ENCODE measurements at places on chromosomes 5 and 9.

GRCh38 chr5:171680485-171680884 lies 105.1 kb upstream of the SMIM23 start:
- DNase-seq, result no peak

- no peak for DNase-seq
These were observed 246.9 kb upstream of the GAS1 start for GRCh38 chr9:87193925-87194868.

- DNase-seq, result no peak
These were observed 12.6 kb upstream of the EXOC3 start for GRCh38 chr5:430214-430925.

DNA sequence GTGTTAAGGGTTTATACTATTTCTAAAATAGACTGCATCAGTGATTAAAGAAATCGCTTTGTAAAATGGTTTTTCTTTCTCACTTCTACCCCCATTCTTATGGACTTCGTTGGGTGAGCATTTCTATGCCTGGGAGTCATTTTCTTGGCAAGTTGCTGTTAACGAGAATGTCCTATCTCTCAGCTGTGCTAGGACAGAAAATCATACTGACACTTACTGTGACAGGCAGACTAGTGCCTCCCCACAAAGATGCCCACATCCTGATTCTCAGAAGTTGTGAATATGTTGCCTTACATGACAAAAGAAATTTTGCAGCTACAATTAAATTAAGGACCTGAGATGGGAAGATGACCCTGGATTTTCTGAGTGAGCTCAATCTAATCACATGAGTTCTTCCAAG lies 65.1 kb upstream of the NMUR2 start:
- no peak for DNase-seq

DNA sequence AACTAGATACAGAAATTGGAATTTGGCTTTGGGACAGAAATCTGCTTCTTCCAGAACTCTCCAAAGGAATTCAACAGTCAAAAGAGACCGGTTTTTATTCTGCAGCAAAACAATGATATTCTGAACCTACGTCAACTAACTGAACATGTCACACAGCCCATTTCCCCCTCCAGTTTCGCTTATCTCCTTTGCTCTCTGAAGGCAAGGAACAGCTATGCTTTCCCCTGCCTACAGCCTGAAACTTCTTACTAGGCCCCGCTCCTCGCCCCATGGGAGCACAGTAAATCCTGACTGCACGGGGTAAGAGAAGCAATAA lies 488 bp downstream of the SKIC3 start:
- DNase-seq, result no peak

GRCh38 chr9:91770229-91770628 lies 179.8 kb downstream of the ROR2 start:
- DNase-seq, result no peak

DNA sequence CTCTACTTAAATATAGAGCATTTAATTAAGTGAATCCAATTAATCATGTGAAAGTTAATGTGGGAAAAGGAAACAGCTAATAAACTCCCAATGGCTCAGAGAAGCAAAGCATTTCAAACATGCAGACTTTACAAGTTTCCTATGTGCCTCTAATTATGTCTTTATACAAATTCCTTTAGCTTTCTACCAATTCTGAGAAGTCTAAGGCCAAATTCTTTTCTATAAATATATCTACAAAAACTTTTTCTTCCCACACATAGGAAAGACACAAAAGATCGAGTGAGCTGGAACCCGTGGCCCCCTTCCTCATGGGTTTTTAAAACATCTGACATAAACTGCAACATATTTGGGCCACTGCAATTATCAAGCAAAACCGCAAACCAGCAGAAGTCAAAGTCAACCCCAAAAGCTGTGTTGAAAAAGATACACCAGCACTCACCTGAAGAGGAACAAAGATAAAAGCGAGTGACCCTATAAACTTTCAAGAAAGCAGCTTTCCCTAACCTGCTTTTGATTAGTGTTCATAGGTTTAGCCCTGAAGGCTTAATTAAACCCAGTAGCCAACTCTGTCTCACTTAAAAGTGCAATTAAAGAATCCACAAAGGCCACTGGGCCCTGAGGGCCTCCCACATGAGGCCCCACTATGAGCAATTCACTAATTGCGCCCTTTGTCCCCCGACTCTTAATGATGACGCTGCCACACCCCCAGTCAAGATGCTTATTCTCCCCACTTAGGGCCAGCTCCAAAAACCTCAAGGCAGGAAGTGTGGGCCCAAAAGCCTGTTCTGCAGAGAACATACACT lies 12.1 kb downstream of the SEMA5A start:
- no peak for DNase-seq

- no peak for DNase-seq
These were observed 17.0 kb downstream of the IRX1 start for GRCh38 chr5:3612591-3613042.

DNA sequence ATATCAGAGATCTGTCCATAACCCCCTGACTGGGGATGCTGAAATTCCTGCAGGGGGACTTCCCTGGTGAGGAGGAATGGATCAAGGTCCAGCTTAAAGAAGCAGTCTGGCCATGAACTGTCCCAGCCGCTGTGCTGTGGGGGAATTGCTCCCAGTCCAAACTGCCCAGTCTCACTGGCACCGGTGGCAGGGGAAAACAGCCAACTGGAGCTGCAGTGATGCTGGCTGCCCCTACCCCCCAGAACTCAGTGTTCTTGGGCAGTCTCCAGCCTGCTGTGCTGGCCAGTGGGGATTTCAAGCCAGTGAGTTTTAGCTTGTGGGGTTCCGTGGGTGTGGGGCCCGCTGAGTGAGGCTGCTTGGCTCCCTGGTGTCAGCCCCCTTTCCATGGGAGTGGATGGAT lies 306.5 kb upstream of the RPS23 start:
- no peak for DNase-seq

GRCh38 chr5:152084476-152084875 lies 159.8 kb upstream of the GLRA1 start:
- DNase-seq, result no peak

- DNase-seq, result no peak
These were observed 9.6 kb upstream of the CATSPER3 start for GRCh38 chr5:134957920-134958608.

DNA sequence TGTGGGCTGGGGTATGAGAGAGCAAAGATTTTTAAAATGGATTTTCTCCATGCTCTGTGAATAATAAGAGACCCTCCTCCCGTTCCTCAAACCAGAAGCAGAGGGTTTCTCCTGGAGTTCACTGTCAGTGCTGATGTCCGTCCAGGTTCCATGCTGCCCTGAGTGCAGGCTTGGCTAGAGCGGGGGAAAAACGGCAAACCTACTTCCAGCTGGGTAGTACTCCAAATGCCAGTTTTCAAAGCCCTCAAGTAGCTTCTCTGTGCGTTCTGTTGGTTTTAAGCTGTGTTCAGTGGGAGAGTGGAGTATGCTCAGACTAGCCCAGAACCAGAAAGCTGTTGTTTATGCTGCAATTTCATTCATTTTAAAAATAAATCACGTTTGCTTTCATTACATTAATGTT lies 40.3 kb downstream of the RASGEF1C start:
- no peak for DNase-seq

GRCh38 chr9:129586245-129586644 lies 34.7 kb downstream of the C9orf50 start:
- no peak for DNase-seq

DNA sequence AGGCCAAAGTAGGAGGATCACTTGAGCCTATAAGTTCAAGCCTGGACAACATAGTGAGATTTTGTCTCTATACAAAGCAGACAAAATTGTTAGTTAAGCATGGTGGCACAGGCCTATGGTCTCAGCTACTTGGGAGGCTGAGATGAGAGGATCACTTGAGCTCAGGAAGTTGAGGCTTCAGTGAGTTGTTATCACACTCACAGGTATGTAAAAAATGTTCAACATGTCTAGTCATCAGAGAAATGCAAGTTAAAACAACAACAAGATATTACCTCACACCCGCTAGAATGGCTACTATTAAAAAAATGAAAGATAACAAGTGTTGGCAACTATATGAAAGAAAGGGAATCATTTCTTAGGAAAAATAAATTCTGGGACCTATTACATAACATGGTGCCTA lies 341.5 kb upstream of the ST8SIA4 start:
- no peak for DNase-seq

GRCh38 chr9:80146466-80146865 lies 574.7 kb downstream of the TLE4 start:
- DNase-seq, result no peak

DNA sequence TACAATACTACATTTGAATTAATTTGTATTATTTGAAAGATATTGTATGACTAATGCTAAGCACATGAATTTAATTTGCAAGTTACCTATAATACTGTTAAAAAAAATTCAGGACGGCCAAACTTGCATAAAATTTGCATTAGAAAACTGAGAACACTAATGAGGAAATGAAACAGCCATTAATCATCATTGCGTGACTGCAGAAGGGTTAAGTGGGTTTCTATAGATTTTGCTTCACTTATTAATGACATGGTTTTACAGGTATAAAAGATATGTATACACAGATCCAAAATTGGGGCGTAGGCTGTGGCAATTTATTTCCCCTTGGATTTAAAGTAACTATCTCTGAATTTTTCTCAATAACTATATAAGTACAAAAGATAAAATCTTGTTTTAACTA lies 882.6 kb downstream of the PTPRD start:
- no peak for DNase-seq

DNA sequence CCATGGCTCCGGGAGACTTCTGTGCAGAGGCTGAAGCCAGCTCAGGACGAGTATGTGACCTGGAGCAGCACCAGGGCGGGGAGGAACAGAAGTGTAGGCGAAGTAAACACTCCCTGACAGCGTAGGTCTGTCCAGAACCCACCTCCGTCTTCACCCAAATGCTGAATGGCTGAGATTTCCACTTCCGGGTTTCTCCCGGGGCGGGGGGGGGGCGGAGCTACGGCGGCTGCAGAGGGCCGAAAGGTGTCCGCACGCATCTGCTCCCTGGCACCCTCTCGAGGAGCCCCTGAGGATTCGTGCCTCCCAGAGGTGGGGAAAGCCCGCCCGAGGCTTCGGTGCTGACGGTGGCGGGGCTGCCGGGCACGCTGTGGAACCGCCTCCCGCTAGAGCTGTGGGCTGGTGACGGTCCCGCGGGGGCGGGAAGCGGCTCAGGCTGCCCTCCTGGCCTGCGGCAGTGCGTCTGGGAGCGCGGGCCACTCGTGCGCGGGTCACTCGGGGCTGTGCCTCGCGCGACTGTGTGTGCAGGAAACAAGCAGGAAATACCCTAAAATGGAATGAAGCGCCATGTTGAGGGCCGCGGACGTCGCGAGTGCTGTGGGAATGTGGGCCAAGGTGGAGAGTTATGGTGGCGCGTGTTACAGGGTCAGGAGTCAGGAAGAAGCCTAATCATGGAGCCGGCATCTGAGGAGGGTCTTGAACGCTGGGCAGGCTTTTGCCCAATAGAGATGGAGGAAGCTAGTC lies 1425.4 kb downstream of the FOXD4L5 start:
- no peak for DNase-seq

GRCh38 chr9:130447193-130447816 lies 2.5 kb downstream of the ASS1 start:
- no peak for DNase-seq

DNA sequence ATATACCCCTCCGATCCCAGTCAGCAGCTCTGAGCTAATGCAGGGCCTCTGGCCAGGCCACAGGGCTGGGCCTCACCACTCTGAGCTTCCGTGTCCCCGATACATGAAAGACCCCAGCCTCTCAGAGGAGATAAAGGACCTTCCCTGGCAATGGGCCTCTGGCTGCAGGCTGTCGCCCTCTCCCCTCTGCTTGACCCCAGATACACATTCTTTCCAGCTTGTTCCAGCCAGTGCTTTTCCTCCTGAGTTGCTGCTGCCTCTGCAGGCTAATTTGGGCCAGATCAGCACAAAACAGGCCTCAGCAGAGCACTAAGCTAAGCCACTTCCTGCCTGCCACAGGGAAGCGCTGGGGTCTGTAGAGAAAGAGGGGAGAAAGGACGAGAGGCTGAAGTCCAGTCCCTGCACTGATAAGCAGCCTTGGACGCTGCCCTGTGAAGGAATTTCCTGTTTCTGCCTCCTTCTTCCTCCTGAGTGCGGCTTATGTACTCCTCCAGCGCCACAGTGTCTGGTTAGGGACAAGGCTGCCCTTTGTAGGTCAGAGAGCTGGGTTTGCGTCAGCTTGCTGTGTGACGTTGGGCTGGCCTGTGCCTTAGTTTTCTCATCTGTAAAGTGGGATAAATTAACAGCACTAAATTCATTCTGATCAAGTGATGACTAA lies 73.0 kb upstream of the IL17B start:
- no peak for DNase-seq

DNA sequence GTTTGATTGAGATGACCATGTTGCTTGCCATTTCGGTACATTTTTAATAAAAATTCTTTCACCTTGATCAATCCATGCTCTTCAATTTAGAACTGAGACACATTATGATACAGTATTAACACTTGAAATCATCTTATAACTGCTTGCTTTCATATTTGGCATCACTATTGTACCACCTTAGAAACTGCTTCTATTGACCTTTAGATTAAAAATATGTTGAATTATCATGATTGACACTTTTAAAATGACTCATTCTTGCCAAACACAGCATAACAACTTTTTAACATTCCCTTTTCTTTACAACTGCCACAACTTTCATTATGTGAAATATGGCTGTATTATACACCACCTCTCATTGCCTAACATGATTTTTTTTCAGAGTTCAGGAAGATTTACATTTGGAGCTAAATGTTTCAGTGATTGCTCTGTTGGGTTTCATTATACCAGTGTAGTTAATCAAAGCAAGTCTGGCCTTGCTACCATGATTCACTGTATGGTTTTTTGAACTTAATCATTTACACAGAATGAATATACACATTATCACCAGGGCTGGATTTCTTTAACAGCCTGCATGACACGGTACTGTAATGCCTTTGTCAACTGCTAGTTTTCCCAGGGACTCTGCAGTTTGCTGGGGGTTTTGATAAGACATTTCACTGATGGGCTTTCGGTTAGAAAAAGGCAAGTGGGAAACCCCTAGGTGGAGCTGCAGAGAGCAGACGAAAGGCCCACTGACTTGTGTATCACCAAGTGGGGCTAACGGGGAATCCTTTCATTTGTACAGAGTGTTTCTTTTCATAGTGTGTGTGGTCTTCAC lies 93.6 kb upstream of the TLE4 start:
- peak; percentile 13 for DNase-seq

DNA sequence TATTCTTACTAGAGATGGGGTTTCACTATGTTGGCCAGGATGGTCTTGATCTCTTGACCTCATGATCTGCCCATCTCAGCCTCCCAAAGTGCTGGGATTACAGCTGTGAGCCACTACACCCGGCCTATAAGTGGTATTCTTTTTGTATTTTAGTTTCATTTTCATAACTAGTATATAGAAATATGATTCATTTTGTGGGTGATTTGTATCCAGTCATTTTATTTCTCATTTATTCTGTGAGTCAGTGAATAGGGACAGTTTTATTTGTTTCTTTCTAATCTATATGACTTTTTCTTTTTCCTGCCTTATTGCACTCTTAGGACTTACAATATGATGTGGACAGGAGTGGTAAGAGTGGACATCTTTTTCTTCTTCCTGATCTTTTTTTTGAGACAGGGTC lies 112.9 kb downstream of the AOPEP start:
- DNase-seq, result no peak

- no peak for DNase-seq
These were observed 92.9 kb upstream of the EGFLAM start for GRCh38 chr5:38165435-38165834.

- DNase-seq, result no peak
These were observed 747 bp downstream of the ITGA1 start for GRCh38 chr5:52788505-52788821.
